ENCODE measurements at places on chromosomes 7 and 10. TPM values are rescaled to one million over a fixed set of nuclear protein-coding genes. Genes with fewer than 3 reads are reported as not detected.

DNA sequence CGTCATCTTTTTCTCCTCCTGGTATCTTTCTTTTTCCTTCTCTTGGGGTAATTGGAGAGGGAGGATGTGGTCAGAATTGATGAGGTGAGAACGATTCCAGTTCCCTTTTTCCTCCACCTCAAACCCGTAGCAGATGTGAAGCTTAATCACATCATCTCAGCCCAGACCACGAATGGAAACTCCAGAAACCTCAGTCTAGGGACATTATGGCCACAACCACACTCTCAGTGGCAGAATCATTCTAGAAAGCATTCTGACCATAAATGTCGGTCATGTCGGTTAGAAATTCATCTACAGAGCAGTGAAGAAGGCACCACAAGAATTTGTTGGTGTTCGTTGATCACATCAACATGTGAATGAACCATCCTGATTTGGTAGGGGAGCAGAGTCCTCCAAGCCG lies 78.7 kb downstream of the GATA3 start:
- no peaks in the 10 kb centered on the region for H3K36me3 ChIP-seq
- no peak overlapping the region for H3K27ac ChIP-seq
- no peaks in the 10 kb centered on the region for H3K4me1 ChIP-seq
- no peak overlapping the region for H3K4me3 ChIP-seq
- no peak for DNase-seq
- no peaks in the 10 kb centered on the region for H3K27me3 ChIP-seq

DNA sequence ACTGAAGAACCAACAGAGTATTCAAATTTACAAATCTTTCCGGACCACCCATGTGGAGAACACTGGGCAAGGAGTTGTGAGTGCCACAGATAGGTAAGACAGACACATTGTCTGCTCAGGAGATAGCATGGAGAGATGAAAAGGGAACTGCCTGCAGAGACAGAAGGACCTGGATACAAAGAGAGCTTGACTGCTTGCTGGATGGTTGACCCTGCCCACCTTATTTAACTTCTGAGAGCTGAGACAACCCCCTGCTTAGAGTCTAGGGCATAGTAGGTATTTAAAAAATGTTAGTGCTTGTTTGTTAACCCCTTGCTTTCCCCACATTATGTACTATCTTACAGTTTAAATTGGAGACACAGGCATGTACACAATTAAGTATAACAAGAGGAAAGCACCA lies 314.1 kb downstream of the THSD7A start:
- H3K4me1 ChIP-seq, result no peaks in the 10 kb centered on the region
- no peaks in the 10 kb centered on the region for H3K36me3 ChIP-seq
- no peaks in the 10 kb centered on the region for H3K27me3 ChIP-seq
- H3K4me3 ChIP-seq, result no peak overlapping the region
- DNase-seq, result no peak

CHAT gene
- not detected for total RNA-seq

SEMA3A gene
- total RNA-seq, result 10.7 TPM

DNA sequence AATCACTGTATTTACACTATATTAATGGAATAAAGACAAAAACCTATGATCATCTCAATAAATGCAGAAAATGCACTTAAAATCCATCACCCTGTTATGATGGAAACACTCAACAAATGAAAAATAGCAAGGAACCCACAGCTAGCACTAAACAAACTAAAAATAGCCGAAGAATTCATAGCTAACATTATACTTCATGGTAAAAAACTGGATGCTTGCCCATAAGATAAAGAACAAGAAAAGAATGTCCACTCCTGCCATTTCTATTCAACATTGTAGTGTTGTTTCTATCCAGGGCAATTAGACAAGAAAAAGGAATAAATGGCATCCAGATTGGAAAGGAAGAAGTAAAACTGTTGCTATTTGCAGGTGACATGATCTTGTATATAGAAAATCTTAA lies 142.1 kb downstream of the STK31 start:
- H3K4me1 ChIP-seq, result no peaks in the 10 kb centered on the region
- H3K27ac ChIP-seq, result no peak overlapping the region
- H3K36me3 ChIP-seq, result no peaks in the 10 kb centered on the region

DNA sequence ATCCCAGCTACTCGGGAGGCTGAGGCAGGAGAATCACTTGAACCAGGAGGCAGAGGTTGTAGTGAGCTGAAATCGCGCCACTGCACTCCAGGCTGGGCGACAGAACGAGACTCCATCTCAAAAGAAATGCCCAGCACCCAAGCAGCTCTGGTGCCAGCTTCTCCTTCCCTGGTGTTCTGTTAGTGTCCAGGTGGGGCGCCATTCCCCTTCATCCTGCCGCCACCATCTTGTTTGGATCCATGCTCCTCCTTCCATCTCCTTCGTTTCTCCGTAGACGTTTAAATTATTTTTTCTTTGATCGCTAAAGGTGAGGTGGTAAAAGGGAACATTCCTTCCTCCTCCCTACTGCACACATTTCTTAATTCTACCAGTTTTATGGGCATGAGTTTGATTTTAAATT lies 30.3 kb downstream of the PROSER2 start:
- H3K27me3 ChIP-seq, result no peaks in the 10 kb centered on the region
- no peak for DNase-seq

CPA1 gene
- total RNA-seq, result 0.50 TPM

DNA sequence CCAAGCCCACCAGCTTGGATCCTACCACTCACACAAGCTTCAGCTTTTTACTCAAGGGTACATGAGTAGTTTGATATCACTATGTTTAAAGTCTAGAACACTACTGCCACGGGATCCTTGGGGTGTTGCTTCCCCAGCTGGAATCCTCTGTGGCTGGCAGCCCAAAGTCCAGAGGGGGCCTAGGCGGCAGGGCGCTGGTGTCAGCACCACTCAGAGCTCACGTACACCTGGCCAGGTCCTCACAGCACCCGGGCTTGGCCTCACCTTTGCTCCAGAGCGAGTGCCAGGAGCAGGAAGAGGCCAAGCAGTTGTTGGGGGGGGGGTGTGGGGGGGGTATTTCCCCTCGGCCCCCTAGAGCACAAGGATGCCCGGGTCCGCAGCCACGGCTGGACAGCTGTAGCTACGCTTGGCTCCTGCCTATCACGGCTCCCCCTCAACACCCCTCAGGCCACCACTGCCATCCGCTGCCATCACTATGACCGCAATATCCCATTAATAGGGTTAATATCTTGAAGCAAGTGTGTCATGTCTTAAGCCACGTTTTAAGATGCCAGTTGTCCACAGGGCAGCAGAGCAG lies 17.0 kb downstream of the ZDHHC6 start:
- H3K4me1 ChIP-seq, result no peaks in the 10 kb centered on the region
- H3K27ac ChIP-seq, result no peak overlapping the region

DNA sequence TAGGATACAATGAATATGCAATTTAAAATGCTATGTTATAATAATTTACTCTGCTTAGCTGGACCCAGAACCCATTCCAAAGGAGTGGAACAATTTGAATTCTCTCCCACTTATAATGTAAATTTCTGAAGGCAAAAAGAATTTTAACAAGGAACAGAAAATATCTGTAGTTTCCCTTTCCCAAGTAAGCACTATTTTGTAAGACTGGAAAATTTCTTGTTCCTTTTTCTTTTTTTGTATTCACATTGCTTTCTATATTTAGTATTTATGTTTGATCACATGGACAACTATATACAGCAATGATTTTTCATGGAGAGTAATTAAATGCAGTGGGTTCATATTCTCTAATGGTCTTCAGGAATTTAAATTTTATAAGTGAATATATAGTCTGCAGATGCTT lies 127.4 kb downstream of the GPR85 start:
- DNase-seq, result no peak
- no peaks in the 10 kb centered on the region for H3K36me3 ChIP-seq

OPALIN gene
- not detected for total RNA-seq

- H3K27ac ChIP-seq, result no peak overlapping the region
- H3K36me3 ChIP-seq, result peaks cover 22% of the 10 kb centered on the region
- H3K4me1 ChIP-seq, result peaks cover 26% of the 10 kb centered on the region
These were observed 6.1 kb upstream of the DEPP1 start for GRCh38 chr10:44984671-44985101.

ECHDC3 gene
- 32.4 TPM for total RNA-seq

SAMD9L gene
- total RNA-seq, result 14.9 TPM

DNA sequence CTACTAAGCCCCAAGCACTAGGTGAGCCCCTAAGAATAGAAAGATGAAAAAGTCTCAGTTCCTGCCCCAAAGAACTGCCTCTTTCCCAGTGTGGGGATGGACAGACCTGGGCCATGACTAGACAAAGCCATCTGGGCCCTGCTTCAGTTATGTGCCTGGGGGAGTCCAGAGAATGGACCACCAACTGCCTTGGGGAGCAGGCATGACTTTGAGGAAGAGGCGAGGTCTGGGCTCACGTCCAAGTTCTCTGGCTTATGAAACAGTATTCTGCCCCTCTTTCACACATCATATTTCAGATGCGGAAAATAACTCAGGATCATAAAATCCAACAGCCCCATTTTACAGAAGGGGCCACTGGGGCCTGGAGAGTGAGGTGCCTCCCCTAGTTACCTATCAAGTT lies 80.3 kb downstream of the PLXNA4 start:
- no peaks in the 10 kb centered on the region for H3K36me3 ChIP-seq
- no peak overlapping the region for H3K27ac ChIP-seq
- no peaks in the 10 kb centered on the region for H3K4me1 ChIP-seq
- H3K4me3 ChIP-seq, result no peak overlapping the region
- DNase-seq, result no peak

GRCh38 chr10:35700487-35700882 lies 58.4 kb upstream of the FZD8 start:
- DNase-seq, result no peak
- H3K4me3 ChIP-seq, result no peak overlapping the region
- H3K36me3 ChIP-seq, result no peaks in the 10 kb centered on the region
- H3K4me1 ChIP-seq, result peaks cover 2% of the 10 kb centered on the region
- H3K27ac ChIP-seq, result no peak overlapping the region

LIPK gene
- total RNA-seq, result not detected

GRCh38 chr10:115402699-115403098 lies 309.5 kb downstream of the ATRNL1 start:
- no peak overlapping the region for H3K27ac ChIP-seq
- H3K36me3 ChIP-seq, result no peaks in the 10 kb centered on the region
- no peaks in the 10 kb centered on the region for H3K4me1 ChIP-seq
- H3K27me3 ChIP-seq, result no peaks in the 10 kb centered on the region

GRCh38 chr7:143390773-143391317 lies 9.7 kb downstream of the ZYX start:
- no peak for DNase-seq
- no peak overlapping the region for H3K4me3 ChIP-seq
- no peaks in the 10 kb centered on the region for H3K27me3 ChIP-seq
- H3K4me1 ChIP-seq, result peaks cover 6% of the 10 kb centered on the region

DNA sequence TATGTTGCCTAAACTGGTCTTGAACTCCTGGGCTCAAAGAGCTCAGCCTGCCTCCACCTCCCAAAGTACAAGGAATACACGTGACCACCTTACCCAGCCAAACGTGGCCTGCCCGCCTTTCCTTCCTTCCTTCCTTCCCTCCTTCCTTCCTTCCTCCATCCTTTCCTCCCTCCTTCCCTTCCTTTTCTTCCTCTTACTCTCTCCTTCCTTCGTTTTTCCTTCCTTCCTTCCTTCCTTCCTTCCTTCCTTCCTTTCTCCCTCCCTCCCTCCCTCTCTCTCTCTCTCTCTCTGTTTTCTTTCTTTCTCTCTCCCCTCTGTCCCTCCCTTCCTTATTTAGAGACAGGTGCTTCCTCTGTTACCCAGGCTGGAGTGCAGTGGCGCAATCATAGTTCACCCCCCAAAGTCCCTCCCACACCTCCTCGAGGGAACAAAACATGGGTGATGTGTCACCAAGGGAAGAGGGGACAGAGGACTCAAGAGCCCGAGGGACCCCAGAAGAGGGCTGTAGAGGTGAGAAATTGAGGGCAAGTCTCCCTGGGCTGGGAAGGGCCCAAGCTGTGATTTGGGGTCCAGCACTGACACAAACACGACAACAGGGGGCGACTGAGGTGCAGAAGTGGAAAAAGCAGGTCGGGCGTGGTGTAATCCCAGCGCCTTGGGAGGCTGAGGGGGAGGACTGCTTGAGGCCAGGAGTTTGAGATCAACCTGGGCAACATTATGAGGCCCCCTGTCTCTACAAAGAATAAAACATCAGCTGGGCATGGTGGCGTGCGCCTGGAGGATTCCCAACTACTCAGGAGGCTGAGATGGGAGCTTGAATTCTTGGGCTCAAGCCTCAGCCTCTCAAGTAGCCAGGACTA lies 28.1 kb downstream of the EPHB4 start:
- no peak overlapping the region for H3K27ac ChIP-seq
- H3K27me3 ChIP-seq, result no peaks in the 10 kb centered on the region
- peak; percentile 58 for DNase-seq
- H3K4me3 ChIP-seq, result no peak overlapping the region
- peaks cover 2% of the 10 kb centered on the region for H3K4me1 ChIP-seq

CCDC172 gene
- not detected for total RNA-seq

PNLIPRP2 gene
- total RNA-seq, result not detected

PROSER2 gene
- 48.2 TPM for total RNA-seq

- H3K27me3 ChIP-seq, result no peaks in the 10 kb centered on the region
- no peak overlapping the region for H3K4me3 ChIP-seq
- H3K4me1 ChIP-seq, result no peaks in the 10 kb centered on the region
- H3K27ac ChIP-seq, result no peak overlapping the region
- no peak for DNase-seq
These were observed 277.6 kb upstream of the SORCS1 start for GRCh38 chr10:107442035-107442505.

- H3K36me3 ChIP-seq, result no peaks in the 10 kb centered on the region
- no peaks in the 10 kb centered on the region for H3K27me3 ChIP-seq
- H3K4me3 ChIP-seq, result no peak overlapping the region
These were observed 48.8 kb downstream of the ARHGAP22 start for GRCh38 chr10:48556065-48556464.

- peaks cover 2% of the 10 kb centered on the region for H3K4me1 ChIP-seq
- H3K27ac ChIP-seq, result no peak overlapping the region
- no peaks in the 10 kb centered on the region for H3K27me3 ChIP-seq
- no peak for DNase-seq
- peaks cover 2% of the 10 kb centered on the region for H3K36me3 ChIP-seq
- H3K4me3 ChIP-seq, result no peak overlapping the region
These were observed 136.1 kb downstream of the ICA1 start for GRCh38 chr7:8125680-8126444.

MMD2 gene
- not detected for total RNA-seq

DNA sequence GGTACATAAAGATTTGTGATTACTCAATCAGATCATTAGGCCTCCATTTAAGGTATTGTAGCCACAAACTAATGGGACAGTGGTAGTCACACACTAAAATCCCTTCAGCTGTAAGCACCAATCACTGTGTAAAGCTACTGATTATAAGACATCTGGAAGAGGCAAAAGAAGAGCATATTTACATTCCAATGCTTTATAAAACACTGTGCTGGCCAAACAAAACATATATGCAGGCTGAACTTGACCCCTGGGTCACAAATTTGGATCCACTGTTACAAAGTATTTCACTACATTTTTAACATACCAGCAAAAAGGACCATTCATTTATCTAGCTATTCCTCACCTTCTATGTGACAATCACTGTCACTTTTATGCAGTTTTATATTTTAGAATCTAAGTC lies 41.4 kb upstream of the ANLN start:
- no peak overlapping the region for H3K4me3 ChIP-seq
- H3K36me3 ChIP-seq, result no peaks in the 10 kb centered on the region
- H3K27me3 ChIP-seq, result no peaks in the 10 kb centered on the region

IRF5 gene
- total RNA-seq, result 27.1 TPM

DNA sequence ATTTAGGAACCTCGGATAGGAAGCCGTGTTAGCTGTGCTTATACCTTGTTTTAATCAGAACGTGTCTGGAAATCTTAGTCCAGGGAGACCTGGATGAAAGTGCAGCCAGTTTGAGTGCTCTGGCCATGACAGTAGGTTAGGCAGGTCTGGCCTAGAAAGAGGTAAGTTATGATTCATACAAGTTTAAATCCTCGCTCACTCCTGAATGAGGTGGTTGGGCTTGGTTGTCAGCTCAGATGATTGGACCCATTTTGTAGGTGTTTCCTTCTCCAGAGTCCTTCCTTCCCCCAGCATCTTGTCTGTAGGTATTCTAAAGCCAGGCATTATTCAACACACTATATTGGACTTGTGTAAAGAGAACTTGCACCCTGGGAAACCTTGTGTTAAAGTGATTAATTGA lies 561.9 kb upstream of the GALNT17 start:
- H3K27ac ChIP-seq, result peak overlapping the region; percentile 70
- peaks cover 52% of the 10 kb centered on the region for H3K4me1 ChIP-seq
